ENCODE measurements at places on chromosomes 4 and X. TPM values are rescaled to one million over a fixed set of nuclear protein-coding genes. Genes with fewer than 3 reads are reported as not detected.
A peak's percentile ranks its signal among the peaks of the same experiment; 100 is the strongest.

DNA sequence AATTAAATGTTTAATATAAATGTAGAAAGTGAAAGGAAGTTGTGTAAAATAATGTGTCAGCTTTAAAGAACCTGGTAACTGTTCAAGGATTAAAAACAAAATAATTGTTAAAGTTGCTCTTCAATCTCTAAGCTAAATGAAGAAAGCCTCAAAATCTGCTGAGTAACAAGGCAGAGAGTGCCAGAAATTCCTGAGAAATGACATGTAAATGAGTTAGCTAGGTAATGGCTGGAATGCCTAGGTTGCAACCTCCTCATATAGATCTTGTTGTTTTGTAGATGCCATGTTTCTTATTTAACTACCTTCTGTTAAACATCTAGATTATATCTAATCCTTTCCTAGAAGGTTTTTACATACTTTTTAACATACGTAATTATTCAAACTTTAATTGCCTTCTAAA, 763.6 kb upstream of the AGA start:
- no peak overlapping the region for H3K4me3 ChIP-seq
- no peaks in the 10 kb centered on the region for H3K36me3 ChIP-seq
- H3K4me1 ChIP-seq, result no peaks in the 10 kb centered on the region
- DNase-seq, result no peak
- no peaks in the 10 kb centered on the region for H3K27me3 ChIP-seq

DNA sequence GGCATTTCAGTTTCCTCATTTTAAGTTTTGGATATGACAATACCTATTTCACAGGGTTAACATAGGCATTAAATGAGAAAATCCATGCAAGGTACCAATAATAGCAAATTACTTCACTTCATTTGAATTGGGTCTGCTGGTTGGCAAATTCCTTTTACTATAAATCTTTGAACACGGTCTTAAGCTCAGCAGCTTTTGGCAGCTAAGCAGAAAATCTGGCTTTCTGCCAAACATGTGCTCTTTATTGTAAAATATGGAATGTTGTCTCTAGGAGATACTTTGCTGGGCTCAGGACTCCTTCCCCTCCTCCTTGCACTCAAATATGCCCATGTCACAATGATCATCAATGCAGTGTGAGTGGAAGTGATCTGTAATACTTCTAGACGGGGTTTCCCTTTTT, 16.8 kb upstream of the DMP1 start:
- no peak overlapping the region for H3K4me3 ChIP-seq
- no peak for DNase-seq
- no peak overlapping the region for H3K27ac ChIP-seq
- H3K36me3 ChIP-seq, result no peaks in the 10 kb centered on the region

DNA sequence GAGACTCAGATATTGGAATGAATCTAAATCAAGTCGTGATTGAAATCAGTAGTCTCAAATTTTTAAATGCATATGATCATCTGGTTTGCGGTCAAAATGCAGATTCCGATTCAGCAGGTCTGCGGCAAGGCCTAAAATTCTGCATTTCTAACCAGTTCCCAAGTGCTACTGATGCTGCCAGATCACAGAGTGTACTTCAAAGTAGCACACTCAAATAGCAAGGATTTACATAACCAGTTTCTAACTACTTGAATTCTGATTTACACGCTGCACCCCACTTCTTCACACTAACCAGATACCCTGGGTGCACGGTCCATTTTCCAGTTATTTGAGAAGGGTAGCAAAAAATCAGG, 752 bp downstream of the MBTPS2 start:
- H3K36me3 ChIP-seq, result peaks cover 10% of the 10 kb centered on the region
- peak overlapping the region; percentile 84 for H3K4me3 ChIP-seq
- H3K27me3 ChIP-seq, result no peaks in the 10 kb centered on the region
- H3K4me1 ChIP-seq, result peaks cover 18% of the 10 kb centered on the region
- peak; percentile 13 for DNase-seq

Gene TMSB15A
- total RNA-seq, result 0.52 TPM

GRCh38 chr4:16692046-16692445, 206.4 kb downstream of the LDB2 start:
- H3K27ac ChIP-seq, result no peak overlapping the region
- H3K36me3 ChIP-seq, result no peaks in the 10 kb centered on the region
- no peak for DNase-seq
- no peaks in the 10 kb centered on the region for H3K27me3 ChIP-seq

Gene NDUFC1
- total RNA-seq, result 37.3 TPM

GRCh38 chrX:74117962-74118902, 185.7 kb upstream of the ZCCHC13 start:
- H3K4me1 ChIP-seq, result no peaks in the 10 kb centered on the region
- H3K27ac ChIP-seq, result no peak overlapping the region
- H3K4me3 ChIP-seq, result no peak overlapping the region
- H3K27me3 ChIP-seq, result no peaks in the 10 kb centered on the region
- no peak for DNase-seq

Gene CYLC1
- not detected for total RNA-seq

DNA sequence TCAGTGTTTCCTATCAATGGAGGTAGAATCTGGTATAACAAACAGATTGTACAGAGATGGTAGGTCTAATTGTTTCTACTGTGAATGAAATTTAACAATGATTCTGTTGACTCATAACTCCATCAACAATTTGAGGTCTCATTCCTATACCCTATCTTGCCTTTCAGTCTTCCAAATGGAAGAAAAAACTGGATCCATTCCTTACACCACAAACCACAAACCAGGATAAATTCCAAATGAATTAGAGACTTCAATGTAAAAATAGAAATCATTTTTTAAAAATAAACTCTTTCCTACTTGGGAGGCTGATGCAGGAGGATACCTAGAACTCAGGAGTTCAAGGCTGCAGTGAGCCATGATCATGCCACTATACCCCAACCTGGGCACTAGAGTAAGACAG, 114.4 kb upstream of the WDR44 start:
- no peak for DNase-seq
- no peaks in the 10 kb centered on the region for H3K27me3 ChIP-seq
- no peaks in the 10 kb centered on the region for H3K4me1 ChIP-seq
- H3K36me3 ChIP-seq, result no peaks in the 10 kb centered on the region

DNA sequence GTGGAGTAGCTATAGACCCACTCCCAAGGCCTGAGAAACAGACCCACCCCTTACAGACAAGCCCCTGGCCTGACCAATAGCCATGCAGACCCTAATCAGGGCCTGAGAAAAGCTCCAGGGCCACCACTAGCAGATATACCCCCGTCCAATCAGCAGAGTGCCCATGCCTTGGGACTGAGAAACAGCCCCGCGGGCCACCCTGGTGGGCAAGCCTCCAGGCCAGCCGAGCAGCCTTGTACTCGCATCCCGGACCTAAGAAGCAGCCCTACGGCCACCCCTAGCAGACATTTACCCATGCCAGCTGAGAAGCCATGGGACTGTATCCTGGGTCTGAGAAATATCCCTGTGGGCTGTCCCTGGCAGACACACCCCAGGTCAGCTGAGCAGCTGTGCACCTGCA, 436.5 kb downstream of the SMARCA1 start:
- no peaks in the 10 kb centered on the region for H3K36me3 ChIP-seq
- DNase-seq, result no peak
- H3K27ac ChIP-seq, result no peak overlapping the region
- H3K27me3 ChIP-seq, result no peaks in the 10 kb centered on the region

DNA sequence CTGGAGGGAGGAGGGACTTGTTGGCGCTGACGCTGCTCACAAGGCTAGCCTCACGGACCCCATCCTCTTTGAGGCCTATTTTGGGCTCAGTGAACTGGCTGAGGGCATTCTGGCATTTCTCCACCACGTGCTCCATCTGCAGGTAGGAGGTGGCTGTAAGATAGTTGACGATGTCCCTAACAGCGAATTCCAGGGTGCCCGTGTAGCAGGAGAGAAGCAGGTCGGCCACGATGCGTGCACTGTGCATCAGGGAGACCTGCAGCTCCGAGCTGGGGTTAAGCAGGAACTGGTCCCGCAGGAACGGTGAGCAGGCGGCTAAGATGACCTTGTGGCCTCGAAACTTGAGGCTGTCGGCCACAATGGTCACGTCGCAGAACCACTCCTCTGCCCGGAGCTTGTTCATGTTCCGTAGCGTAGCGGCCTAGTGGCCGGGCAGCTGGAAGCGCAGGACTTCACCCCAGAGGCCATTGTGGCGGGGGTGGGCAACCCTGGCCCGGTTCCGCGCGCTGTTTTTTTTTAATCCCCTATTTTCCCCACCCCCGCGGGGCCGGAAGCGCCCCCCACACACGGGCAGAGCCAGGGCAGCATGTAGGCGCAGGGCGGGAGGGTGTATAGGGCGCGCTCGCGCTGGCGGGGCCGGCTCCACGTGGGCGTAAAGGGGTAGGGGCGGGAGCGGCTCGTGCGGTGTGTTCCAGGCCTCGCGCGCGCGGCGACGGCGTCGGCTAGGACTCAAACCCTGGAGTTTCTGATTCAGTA, 73.2 kb downstream of the UBE2K start:
- H3K4me3 ChIP-seq, result no peak overlapping the region
- no peaks in the 10 kb centered on the region for H3K27me3 ChIP-seq
- H3K27ac ChIP-seq, result no peak overlapping the region
- DNase-seq, result no peak

DNA sequence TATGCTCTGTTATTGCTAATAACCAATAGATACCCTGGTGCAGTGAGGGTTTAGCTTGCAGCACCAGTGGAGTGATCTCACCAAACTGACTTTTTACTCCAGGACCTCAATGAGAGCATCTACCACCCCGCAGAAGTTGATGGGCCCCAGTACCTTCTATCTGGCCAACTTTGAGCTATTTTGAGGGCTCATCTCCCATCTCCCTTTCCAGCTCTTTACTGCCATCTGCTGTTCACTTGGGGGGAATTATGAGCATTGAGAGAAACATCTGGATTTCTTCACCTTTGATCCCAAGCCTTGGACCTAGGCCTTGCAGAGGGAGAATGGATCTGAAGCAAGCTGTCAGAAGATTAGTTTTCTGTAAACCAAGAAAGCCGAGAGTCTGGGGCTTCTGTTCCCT, 143.6 kb downstream of the TMEM164 start:
- no peaks in the 10 kb centered on the region for H3K27me3 ChIP-seq
- peak; percentile 47 for DNase-seq
- H3K4me3 ChIP-seq, result no peak overlapping the region
- no peaks in the 10 kb centered on the region for H3K36me3 ChIP-seq

- no peak overlapping the region for H3K4me3 ChIP-seq
- DNase-seq, result no peak
Observed at GRCh38 chr4:1464581-1465171, 58.4 kb upstream of the NKX1-1 start.

DNA sequence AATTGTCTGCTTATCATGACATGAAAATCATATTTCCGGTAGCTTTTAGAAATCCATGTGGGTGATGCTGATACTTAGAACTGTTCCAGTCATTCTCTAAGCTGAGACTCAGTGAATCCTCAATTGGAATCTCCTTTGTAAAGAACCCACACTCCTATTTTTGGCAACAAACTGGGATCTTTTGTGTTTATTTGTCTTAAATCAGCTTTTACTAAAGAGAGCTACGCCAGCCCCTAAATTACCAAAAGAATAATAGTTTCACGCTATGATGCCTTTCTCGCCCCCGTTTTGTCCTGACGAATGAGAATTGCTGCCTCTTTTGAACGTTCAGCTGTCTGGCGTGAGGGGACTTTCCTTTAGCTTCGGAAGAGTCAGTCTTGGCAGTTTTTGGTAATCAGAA, 195.9 kb downstream of the SHOX start:
- no peaks in the 10 kb centered on the region for H3K36me3 ChIP-seq
- no peak for DNase-seq
- H3K27ac ChIP-seq, result no peak overlapping the region
- no peaks in the 10 kb centered on the region for H3K4me1 ChIP-seq
- H3K4me3 ChIP-seq, result no peak overlapping the region

DNA sequence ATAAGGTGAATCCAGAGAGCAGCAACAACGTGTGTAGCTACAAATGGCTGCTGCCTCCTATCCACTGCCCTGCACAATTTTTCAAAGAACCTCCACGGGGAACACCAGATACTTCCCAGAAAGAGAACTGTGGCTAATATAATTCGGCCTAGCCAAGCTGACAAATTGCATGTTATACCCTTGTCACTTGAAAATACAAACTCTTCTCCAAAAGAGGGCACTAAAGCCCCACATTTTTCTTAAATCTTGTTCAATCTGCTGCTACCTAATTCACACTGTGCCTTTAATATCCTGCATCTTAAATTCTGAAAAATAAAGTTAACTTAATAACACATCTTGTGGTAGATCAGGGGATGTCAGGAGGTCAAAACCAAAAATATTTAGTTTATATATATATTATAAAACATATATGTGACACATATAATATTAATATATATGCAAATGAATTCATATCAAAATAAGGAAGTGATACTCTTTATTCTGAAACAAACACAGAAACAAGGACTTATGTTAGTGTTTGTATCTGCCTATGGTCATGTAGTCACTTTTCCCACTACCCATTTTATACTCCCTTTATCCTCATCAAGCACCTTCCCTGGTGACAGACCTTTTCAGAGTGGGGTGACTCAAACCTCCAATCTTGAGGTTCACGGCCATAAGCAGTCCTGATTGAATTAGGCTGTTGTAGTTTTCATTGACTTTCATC, 24.1 kb downstream of the CT45A1 start:
- H3K27me3 ChIP-seq, result no peaks in the 10 kb centered on the region
- H3K4me1 ChIP-seq, result no peaks in the 10 kb centered on the region
- DNase-seq, result no peak
- H3K36me3 ChIP-seq, result no peaks in the 10 kb centered on the region
- no peak overlapping the region for H3K4me3 ChIP-seq

GRCh38 chrX:21225643-21226042, 148.6 kb upstream of the CNKSR2 start:
- H3K4me1 ChIP-seq, result no peaks in the 10 kb centered on the region
- H3K36me3 ChIP-seq, result no peaks in the 10 kb centered on the region
- no peak for DNase-seq
- no peak overlapping the region for H3K27ac ChIP-seq
- H3K27me3 ChIP-seq, result no peaks in the 10 kb centered on the region

GRCh38 chr4:27720010-27720766, 859.5 kb downstream of the STIM2 start:
- no peaks in the 10 kb centered on the region for H3K4me1 ChIP-seq
- no peaks in the 10 kb centered on the region for H3K36me3 ChIP-seq
- H3K27ac ChIP-seq, result no peak overlapping the region
- no peak for DNase-seq
- no peaks in the 10 kb centered on the region for H3K27me3 ChIP-seq

DNA sequence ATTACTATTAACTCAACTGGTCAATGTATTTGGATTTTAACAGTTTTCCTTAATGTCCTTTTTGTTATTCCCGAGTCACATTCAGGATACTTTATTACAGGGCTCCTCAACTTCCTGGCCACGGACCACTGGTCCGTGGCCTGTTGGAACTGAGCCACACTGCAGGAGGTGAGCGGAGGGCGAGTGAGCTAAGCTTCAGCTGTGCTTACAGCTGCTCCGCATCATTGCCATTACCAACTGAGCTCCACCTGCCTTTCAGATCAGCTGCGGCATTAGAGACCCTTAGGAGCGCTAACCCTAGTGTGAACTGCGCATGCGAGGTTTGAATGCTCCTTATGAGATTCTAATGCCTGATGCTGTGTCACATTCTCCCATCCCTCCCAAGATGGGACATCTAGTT, 591.7 kb downstream of the CCSER1 start:
- DNase-seq, result no peak
- H3K27ac ChIP-seq, result no peak overlapping the region
- no peaks in the 10 kb centered on the region for H3K36me3 ChIP-seq
- no peaks in the 10 kb centered on the region for H3K4me1 ChIP-seq
- no peaks in the 10 kb centered on the region for H3K27me3 ChIP-seq
- no peak overlapping the region for H3K4me3 ChIP-seq

Gene CHRNA9
- not detected for total RNA-seq

GRCh38 chrX:122269243-122269781, 914.8 kb upstream of the GRIA3 start:
- H3K4me3 ChIP-seq, result no peak overlapping the region
- no peak overlapping the region for H3K27ac ChIP-seq
- no peaks in the 10 kb centered on the region for H3K4me1 ChIP-seq
- no peak for DNase-seq
- no peaks in the 10 kb centered on the region for H3K36me3 ChIP-seq
